Activated naive CD8-positive, alpha-beta T cell treated with anti-CD3 and anti-CD28 coated beads, Interleukin-2, amount 10 ng/mL, durations not matched to agents 7 days and 5 days (primary cell): ENCODE measurements at places on chromosomes 13 and 19. TPM values are rescaled to one million over a fixed set of nuclear protein-coding genes. Genes with fewer than 3 reads are reported as not detected.

Gene MEIOSIN
- not detected for total RNA-seq

Gene CEACAM8
- not detected for total RNA-seq

Gene THSD1
- 0.54 TPM for total RNA-seq

Gene CYP2F1
- not detected for total RNA-seq

Gene SBNO2
- 90.6 TPM for total RNA-seq

Gene CD79A
- 28.0 TPM for total RNA-seq

Gene NBEA
- total RNA-seq = 1.1 TPM

Gene CRX
- total RNA-seq = 0.06 TPM

Gene C5AR1
- 4.0 TPM for total RNA-seq

Gene RFXAP
- 16.5 TPM for total RNA-seq

GRCh38 chr19:16889366-16889882 is 625 bp downstream of the F2RL3 start:
- DNase-seq = no peak

DNA sequence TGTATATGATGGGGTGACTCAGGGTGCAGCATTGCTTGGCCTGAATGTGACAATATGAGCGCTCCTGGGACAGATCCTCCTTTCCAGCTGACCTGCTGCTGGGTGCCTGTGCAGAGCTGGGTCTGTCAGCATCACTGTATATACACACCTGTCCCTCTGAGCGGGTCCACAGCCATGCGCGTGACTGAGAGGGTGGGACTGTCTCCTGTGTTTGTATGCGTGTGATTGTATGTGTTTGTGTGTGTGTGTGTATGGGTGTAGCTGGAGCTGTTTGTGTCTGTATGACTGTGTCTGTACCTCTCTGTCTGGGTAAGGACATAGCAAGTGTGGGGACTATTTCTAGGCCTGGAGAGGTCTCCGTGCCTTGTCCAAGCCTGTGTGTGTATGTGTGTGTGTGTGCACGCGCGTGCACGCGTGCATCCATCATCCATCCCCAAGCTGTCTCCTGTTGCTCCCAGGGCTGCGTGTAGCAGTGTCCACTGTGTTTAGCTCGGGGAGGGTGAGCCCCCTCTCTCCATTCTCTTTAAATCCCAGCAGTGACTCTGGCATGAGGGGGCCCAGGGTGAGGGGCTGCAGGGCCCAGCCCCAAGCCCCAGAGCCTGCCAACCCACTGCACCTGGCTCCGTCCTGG is 8.3 kb downstream of the IGLON5 start:
- DNase-seq = no peak

DNA sequence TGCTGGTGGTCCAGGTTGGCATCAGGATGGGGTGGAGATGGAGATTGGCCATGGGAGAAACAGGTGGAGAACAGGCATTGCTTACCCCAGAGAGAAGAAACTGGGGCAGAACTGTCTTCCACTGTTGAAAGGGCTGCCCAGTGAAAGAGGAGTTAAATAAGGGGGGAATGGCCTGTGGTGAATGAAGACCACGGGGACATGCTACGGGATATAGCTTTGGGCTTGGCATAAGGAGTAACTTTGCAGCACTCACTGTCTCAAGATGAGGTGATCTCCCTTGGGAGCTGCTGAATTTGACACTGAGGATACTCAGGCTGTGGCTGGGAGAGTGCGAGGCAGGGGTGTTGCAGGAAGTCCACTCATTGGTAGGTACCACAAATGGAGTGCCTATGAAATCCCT is 10.6 kb upstream of the GPR18 start:
- DNase-seq = no peak

DNA sequence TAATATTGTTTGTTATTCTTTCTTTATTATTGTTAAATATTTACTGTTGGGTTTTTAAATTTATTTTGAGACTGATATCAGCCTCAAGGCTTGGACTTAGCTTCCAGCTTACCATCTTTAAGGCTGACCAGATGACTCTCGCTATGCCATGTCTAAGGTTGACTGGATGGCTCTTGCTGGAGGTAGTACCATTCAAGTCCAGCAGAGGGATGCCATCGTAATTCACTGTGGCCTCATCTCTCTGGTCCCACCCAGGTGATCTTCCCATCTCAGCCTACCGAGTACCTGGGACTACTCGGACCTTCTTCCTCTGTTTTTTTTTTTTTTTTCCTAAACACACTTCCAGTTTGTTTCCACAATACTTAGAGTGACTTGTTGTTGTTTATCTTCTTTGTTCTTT is 41.7 kb upstream of the ZNF91 start:
- DNase-seq = no peak

GRCh38 chr13:86900906-86901305 is 770.3 kb upstream of the SLITRK5 start:
- no peak for DNase-seq

- DNase-seq = no peak
Measured at GRCh38 chr13:110520431-110521295, 40.9 kb downstream of the RAB20 start.

DNA sequence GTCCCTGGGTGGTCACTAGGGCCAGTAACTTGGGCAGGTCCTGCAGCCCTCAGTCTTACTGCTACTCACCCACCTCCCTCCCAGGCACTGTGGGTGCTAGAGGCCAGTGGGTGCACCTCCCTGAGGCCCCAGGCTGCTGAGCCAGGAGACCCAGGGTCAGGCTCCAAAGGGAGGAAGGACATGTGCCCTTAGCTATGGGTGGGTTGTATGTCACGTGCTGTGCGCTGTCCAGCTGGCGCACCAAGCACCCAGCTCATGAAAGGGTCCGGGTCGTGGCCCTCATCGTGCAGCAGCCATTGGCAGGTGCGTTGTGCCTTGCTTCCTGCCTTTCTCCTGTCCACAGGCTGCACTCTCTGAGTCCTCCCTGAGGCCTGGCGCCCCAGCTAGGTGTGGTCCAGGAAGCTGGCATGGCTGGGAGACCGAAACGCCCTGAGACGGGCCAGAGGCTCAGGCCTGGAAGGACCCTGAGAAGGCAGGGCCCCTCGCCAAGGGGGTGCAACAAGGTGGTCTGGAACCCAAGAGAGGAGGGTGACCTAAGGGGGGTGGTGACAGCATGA is 47.0 kb upstream of the KCTD15 start:
- no peak for DNase-seq

DNA sequence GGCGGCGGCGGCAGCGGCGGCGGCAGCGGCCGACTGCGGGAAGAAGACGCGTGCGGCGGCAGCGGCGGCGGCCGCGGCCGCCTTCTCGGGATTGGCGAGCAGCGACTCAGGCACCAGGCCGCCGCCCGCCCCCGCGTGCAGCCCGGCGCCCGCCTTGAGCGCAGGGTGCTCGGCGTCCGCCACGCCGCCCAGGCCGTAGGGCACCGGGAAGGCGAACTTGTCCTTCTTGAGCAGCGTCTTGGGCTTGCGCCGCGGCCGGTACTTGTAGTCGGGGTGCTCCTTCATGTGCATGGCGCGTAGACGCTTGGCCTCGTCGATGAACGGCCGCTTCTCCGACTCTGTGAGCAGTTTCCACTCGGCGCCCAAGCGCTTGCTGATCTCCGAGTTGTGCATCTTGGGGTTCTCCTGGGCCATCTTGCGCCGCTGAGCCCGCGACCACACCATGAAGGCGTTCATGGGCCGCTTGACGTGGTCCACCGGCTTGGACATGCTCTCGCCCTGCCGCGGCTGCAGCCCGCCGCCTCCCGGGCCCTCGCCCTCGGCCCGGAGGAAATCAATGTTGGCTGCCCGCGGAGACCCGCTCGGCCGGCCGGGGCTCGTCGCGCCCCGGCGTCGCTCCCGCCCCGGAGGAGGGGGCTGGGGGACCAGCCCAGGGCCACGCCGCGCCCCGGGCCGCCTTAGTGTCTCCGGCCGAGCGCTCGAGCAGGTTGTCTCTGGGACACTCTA is 621 bp downstream of the SOX21 start:
- DNase-seq = peak; percentile 57

GRCh38 chr13:75889427-75889826 is 253.3 kb downstream of the LMO7 start:
- DNase-seq = no peak

DNA sequence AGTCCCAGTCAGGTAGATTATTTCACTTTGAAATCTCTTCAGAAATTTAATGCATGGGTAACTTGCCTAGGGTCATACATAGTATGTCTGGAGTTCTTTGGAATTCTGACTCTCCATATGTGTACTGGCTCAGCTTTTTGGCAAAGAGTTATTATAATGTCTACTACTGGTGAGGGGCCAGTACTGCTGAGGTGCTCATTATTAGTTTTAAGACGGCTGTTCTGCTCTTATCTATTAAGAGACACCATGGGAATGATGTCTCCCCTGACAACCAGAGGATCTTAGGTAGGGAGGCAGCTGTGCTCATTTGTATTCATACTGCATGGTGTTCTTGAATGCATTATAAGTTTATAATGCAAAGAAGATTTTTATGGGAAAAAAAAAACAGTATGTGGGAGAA is 184.1 kb downstream of the RGCC start:
- DNase-seq = no peak

DNA sequence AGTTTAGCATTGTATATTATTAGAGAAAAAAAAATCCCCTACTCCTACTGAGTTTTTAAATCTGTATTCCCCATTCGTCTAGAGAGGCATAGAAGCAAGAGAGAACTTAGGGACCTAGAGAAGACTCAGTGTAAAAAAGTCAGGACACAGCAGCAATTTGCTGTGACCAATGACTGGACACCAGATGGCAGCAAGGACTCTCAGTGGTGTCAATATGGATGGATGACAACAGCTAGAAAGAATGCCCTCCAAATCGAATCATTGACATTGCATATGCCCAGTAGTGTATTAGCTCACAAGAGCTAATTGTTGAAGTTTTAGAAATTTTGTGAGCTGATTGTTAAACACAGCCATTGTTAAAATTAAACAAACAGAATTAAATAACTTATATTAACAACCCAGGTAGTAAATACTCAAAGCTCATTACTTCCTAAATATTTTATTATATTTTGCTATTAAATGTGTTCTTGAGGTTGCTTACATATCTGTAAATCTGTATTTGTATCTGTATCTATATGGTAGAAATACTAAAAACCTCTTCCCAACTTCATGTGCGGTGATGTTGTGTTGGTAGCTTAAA is 43.9 kb downstream of the SIAH3 start:
- no peak for DNase-seq

GRCh38 chr13:95137096-95137495 is 164.2 kb downstream of the ABCC4 start:
- no peak for DNase-seq

- no peak for DNase-seq
Measured at GRCh38 chr13:80757694-80758093, 416.8 kb upstream of the SPRY2 start.

DNA sequence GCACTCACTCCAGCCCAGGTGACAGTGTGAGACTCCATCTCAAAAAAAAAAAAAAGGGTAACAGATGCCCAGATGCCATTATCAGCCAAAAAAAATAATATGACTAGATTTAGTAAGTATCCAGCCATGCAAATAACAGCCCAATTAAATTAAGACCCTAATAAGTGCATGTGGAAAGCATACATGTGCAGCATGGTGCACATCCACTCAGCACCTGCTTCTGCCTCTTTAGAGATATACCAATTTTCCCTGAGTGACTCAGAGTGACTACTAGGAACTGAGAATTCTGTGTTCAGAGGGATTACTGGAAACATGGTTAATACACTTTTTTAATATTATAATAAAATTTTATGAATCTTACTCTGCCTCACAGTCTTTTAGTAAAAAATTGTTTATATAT is 29.8 kb upstream of the ZNF675 start:
- DNase-seq = no peak

DNA sequence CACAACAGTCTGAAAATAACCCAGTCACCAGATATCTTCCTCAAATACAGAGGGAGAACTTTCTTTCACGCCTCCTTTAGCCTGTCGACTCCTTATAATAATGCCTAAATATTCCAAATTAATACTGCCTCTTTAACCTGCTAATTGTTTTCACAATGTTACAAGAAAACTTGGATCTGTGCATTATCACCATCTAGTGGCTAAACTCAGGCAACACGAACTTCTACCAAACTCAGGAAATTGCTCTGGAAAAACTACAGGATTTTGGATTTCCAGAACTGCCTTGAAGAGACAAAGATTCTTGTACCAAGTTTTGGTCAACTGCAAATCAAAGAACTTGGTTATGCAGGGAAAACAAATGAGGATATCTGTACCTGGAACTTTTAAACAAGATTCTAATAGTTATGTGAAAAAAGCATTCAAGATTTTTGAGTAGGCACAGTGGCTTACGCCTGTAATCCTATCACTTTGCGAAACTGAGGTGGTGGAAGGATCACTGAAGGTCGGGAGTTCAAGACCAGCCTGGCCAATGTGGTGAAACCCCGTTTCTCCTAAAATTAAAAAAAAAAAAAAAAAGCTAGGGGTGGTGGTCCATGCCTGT is 10.8 kb downstream of the CLN5 start:
- DNase-seq = no peak

DNA sequence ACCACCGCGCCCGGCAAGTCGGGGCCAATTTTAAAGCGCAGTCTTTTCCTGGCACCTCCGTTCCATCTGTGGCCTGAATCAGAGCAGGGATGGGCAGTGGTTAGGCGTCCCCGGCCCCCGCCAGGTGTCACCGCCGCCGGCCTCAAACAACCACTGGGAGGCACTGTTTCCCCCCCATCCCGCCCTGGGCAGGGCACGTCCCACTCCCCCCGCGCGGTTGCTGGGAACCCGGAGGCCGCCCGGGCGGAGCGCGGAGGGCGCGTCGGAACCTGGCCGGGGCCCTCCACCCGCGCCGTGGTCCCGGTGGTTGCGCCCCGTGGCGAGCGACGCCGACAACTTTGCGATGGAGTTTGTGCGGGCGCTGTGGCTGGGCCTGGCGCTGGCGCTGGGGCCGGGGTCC is at the start of gene GRIN3B:
GRIN3B (plus strand) TSS at position 325 of the 400 bp plus-strand sequence; CDS start at position 344, 19 bp downstream.
- DNase-seq = peak; percentile 69

- no peak for DNase-seq
Measured at GRCh38 chr19:3664879-3665642, 35.2 kb downstream of the PIP5K1C start.

DNA sequence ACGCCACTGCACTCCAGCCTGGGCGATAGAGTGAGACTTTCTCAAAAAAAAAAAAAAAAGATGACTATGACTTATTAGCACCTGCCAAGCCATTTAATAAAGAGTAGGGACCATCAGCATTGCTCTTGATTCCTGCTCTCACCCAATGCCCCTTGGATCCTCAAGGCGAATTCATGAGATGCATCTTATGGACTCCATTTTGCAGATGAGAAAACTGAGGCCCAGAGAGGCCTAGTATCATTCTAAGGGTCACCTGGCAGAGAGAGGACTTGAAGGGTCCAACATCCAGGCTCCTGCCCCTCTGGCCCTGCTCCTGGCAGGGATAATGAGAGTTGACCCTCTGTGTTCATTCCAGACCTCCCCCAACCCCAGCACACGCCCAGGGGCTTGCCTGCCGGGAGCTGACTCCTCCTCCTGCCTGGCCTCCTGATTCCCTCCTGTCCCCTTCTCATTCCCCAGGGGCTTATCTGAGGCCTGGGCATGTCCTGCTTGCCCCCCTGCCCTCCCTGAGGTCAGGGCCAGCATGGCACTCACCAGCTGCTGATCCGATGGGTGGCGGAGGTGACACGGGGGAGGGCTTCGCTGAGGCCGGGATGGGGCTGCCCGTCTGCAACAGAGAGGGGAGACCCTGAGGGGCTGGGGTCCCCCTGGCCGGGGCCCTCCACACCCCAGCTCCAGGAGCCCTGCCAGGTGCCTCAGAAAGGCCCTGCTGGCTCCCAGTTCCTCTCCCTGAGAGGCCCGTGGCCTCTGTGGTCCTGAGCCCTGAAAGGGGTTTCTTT is 7.4 kb downstream of the WIZ start:
- no peak for DNase-seq
